Neural crest cell (in vitro differentiated cells): ENCODE measurements at places on chromosomes 7 and 10.

- DNase-seq: no peak
Measured at GRCh38 chr7:44563171-44563679, 10.5 kb downstream of the DDX56 start.

GRCh38 chr7:131302876-131303707 lies 24.6 kb upstream of the MKLN1 start:
- DNase-seq: no peak

DNA sequence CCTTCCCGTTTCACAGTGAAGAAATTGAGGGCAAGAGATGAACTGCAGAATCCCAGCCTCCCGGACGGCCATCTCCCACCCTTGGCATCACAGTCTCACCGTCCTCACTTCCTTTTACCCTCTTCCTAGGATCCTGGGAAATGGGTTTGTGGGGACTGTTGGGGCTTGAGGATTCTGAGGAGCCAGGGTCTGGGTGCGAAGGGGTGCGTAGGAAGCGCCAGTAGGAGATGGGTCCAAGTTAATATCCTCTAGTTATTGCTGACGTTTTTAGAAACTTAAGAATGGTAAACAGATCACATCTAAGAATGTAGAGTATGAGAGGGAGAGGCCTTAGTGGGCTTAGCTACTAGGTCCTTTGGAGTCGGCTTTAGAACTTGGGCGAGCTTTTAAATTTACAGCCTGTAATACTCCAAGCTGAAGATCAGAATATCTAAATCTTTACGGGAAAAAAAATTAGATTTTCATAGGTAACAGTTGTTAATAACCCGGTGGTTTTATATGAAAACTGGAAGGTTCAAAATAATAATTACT lies 696 bp downstream of the MALSU1 start:
- DNase-seq: no peak

DNA sequence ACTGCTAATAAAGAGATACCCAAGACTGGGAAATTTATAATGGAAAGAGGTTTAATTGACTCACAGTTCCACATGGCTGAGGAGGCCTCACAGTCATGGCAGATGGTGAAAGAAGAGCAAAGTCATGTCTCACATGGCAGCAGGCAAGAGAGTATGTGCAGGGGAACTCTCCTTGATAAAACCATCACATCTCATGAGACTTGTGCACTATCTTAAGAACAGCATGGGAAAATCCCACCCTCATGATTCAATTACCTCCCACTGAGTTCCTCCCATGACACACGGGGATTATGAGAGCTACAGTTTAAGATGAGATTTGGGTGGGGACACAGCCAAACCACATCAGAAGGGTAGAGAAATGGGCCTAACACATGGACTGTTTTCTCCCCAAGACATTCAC lies 156.3 kb downstream of the CCDC71L start:
- DNase-seq: no peak

GRCh38 chr10:90204131-90204955 lies 503.0 kb downstream of the KIF20B start:
- DNase-seq: no peak

GRCh38 chr7:140915935-140916555 lies 8.7 kb downstream of the BRAF start:
- DNase-seq: no peak

GRCh38 chr7:115356999-115357702 lies 435.3 kb downstream of the MDFIC start:
- DNase-seq: no peak

- DNase-seq: no peak
Measured at GRCh38 chr10:132157101-132157500, 29.6 kb upstream of the DPYSL4 start.

DNA sequence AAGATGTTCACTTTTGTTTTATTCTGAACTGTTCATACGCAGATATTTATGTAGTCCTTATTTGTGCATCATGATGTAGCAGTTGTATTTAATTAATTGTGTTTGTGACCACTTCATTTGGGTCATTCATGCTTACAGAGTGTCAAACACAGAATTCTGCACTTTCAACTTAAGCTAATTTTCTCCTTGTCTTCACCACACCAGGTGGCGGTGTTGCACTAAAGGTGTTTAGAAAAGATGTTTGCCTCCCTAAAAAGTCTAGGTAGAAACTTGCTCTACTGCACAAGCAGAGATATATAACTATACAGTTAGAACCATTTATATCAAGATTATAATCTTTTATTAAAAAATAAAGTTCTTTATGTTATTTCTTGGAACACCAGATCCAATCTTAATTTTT lies 1.3 kb upstream of the TAS2R38 start:
- DNase-seq: no peak

- DNase-seq: no peak
Measured at GRCh38 chr10:50554376-50554994, 69.3 kb downstream of the SGMS1 start.

DNA sequence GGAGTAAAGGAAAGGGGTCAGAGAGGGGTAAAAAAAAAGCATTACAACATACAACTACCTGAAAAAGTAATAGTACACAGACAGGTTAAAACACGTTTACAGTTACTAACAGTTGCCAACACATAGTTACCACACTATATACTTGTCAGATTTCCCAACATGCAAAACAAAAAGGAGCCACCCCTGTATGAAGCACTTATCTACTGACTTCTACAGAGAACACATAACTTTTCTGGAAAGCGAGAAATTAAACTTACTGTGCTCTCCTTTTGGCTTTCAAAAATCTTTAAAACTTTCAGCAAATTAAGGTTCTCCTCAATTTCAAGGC lies 2.1 kb downstream of the ABI1 start:
- DNase-seq: no peak

- no peak for DNase-seq
Measured at GRCh38 chr7:27930910-27931476, 191.0 kb downstream of the TAX1BP1 start.

DNA sequence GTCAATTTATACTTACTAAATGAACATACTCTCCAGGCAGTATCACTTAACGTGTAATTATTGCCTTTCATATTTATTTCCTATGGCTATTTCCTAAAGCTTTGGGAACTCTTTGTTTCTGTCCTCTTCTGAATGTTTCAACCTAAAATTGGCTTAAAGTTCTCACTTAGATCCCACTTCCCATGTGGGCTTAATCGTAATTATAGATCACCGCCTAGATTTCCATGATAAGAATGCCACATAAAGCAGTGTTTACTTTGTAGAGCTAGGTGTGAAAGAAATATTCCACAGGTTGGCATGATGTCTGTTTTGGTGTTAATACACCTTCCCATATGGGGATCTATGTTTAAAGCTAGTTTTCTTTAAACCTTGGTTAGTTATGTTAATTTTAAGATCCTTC lies 1.5 kb downstream of the HDAC9 start:
- no peak for DNase-seq

- DNase-seq: no peak
Measured at GRCh38 chr7:49630513-49630912, 142.9 kb upstream of the VWC2 start.

DNA sequence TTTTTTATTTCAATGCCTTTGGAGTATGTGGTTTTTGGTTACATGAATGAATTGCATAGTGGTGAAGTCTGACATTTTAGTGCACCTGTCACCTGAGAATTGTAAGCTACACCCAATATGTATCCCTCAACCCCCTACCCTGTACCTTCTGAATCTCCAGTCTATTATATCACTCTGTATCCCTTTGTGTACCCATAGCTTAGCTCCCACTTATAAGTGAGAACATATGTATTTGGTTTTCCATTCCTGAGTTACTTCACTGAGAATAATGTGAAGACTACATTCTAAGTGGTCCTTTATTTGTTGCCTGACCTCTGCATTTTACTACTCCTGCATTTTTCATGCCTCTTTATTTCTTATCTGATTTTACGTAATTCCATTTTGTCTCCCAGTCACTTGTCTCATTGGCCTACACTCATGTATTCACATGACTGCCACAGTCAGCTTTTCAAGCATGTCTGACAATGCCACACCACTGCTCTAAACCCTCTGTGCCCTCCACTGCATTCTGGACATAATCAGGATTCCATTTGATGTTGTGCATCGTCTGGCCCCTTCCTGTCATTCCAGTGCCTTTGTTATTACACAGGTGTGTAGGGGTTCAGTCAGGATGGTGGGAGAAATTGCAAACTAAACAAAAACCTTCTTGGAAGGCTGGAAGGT lies 1325.5 kb downstream of the XPNPEP1 start:
- DNase-seq: no peak

- no peak for DNase-seq
Measured at GRCh38 chr10:94443549-94443948, 41.2 kb downstream of the TBC1D12 start.

GRCh38 chr7:115493381-115493780 lies 537.2 kb downstream of the TFEC start:
- no peak for DNase-seq

- DNase-seq: no peak
Measured at GRCh38 chr10:71952745-71953144, 11.4 kb upstream of the CHST3 start.

DNA sequence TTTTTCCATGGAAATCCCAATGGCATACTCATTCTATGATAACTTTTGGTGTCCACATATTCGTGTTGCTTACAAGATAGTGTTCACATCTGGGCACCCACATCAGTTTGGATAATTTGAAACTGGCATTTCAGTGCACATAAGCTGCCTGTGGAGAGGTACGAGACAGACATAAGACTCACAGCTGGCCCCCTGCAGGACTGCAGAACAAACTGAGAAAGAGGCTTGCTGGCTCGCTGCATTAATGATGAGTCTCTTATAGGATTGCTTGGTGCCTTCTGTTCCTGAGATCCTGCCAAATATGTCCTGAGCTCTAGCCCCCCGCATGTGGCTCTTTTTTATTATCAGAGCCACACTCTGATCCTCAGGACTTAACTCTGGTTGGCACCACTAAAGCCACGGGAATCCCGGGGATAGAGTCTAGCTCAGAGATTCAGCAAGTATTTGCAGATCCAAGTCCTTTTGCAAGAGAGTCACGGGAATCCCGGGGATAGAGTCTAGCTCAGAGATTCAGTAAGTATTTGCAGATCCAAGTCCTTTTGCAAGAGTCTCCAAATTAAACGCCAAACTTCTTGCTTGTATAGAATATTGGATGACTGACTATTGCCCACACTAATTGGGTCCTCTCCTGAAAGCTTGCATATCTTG lies 34.0 kb upstream of the JCAD start:
- no peak for DNase-seq
